ENCODE measurements at places on chromosomes 1 and 21.

DNA sequence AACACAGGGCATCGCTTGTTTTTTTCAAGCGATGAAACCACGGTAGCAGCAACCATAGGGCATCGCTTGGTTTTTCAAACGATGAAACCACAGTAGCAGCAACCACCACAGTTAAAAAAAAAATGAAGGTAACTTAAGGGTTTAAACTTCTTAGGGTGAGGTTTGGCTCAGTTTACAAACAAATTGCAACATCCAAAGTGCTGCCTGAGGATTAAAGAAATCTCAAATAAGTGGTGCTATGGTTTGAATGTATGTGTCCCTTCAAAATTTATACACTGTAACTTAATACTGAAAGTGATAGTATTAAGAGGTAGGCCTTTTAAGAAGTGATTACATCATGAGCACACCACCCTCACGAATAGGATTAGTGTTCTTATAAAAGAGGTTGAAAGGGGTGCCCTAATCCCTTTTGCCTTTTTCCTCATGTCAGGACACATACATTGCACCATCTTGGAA, 6.4 kb upstream of the GBP5 start:
- no peak for DNase-seq

DNA sequence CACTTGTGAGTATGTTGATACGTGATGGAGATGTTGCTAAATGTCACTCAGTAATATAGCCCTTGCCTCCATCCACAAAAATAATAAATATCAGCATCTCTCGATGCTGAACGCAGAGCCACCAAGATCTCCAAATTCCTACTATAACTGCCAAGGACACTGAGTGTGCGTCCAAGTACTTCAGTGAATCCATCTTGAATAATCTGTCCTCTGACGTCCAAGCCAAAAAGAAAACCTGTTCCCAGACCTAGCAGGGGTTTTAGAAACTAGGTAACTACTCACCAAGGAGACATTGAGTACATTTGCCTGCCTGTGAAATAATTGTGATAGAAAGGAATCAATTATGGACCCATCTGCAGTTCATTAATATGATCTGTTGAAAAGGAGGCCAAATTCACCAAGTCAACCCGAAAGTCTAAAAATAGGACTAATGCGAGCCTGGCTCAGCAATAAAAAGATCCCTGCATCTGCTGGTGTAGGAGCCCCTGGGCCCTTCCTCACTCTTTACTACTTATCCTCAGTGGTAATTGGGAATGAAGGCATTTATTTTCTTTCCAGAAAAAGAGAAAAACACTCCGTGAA, 226.9 kb upstream of the IRF2BP2 start:
- no peak for DNase-seq

DNA sequence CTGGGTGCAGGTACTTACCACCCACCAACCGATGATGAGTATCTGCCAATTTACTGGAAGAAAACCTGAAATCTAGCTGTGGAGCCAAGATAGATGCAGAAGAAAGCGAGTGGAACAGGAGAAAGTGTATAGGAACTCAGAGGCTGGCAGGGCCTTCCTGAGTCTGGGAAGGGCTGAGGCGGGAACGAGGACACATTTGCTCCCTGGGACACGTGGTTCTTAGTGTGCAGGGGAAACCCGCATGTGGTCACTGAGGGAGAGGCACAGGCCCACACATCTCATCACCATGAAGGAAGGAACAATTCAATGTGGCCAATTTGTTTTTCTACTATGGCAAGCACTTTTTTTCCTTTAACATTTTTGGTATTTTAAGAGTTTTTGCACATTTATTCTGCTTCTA, 8.2 kb downstream of the RYR2 start:
- no peak for DNase-seq

DNA sequence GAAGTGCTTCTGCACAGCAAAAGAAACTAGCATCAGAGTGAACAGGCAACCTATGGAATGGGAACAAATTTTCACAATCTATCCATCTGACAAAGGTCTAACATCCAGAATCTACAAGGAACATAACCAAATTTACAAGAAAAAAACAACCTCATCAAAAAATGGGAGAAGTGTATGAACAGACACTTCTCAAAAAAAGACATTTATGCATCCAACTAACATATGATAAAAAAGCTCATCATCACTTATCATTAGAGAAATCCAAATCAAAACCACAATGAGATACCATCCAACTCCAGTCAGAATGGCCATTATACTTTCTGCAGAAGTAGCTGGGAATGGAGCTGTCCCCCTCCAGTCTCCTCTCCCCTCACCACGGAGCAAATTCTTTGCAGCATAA, 2.9 kb upstream of the OR2M3 start:
- no peak for DNase-seq

- DNase-seq = peak; percentile 33
Observed at GRCh38 chr1:179298952-179299351, 5.4 kb downstream of the SOAT1 start.

GRCh38 chr1:7573481-7573880, 197.6 kb upstream of the VAMP3 start:
- no peak for DNase-seq

GRCh38 chr1:7616076-7616832, 154.8 kb upstream of the VAMP3 start:
- no peak for DNase-seq

DNA sequence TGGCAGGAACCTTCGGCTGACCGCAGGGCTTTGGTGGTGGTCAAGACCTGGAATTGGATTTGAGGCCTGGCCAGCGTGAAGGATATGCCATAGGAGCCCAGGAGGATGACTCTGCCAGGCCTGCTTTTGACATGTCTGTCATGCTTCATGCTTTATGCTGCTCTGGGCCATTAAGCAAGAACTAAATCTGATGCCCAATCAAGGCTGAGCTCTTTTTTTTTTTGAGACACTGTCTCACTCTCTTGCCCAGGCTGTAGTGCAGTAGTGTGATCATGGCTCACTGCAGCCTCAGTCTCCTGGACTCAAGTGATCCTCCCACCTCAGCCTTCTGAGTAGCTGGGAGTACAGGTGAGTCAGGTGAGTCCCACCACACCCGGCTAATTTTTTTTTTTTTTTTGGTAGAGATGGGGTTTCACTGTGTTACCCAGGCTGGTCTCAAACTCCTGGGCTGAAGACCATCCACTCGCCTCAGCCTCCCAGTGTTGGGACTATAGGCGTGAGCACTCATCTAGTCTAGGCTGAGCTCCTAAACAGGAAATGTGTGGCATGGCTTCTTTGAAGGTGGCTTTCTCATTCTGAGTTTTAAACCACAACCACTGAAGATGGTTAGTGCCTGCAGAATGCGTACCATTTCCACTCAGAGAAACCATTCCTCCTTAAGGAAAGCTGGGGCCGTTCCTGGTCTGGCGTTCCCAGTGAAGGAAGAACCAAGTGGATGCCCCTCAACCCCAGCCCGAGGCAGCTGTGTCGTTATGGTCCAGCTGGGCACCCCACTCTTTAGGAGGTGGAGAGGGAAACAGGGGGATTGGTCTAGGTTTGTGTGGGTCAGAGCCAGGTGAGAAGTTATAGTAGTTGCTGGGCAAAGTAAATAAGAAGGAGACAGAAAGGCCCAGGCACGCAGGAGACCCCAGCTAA, 34.2 kb upstream of the ATP5PO start:
- DNase-seq = peak; percentile 58

DNA sequence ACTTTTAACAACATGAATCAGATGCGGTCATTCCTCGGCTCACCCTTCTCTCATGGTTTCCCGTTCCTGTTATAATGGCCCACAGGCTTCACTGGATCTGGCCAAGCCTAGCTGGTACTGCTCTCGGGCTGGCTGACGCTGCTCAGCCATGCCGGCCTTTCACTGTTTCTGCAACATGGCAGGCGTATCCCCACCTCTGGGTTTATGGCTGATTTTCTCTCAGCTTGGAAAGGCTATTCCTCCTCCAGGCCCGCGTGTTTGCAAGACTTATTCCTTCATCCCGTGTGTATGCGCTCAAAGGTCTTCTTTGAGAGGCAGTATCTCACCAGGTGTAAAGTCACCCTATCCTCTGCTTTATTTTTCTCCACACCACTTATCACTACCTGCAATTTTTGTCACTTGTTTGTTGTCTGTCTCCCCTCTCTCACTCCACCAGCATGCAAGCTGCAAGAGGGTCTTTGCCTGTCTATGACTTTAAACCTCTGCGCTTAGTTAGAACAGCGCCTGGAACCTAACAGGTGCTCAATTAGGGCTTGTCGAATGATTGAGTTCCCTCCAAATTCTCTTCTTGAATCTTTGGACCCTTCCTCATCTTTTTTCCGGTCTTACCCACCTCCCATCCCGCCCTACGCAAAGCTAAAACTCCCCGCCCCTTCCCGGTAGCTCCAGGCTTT, 491 bp upstream of the RAP1A start:
- no peak for DNase-seq

- DNase-seq = no peak
Observed at GRCh38 chr1:165610866-165611265, 20.2 kb upstream of the MGST3 start.

DNA sequence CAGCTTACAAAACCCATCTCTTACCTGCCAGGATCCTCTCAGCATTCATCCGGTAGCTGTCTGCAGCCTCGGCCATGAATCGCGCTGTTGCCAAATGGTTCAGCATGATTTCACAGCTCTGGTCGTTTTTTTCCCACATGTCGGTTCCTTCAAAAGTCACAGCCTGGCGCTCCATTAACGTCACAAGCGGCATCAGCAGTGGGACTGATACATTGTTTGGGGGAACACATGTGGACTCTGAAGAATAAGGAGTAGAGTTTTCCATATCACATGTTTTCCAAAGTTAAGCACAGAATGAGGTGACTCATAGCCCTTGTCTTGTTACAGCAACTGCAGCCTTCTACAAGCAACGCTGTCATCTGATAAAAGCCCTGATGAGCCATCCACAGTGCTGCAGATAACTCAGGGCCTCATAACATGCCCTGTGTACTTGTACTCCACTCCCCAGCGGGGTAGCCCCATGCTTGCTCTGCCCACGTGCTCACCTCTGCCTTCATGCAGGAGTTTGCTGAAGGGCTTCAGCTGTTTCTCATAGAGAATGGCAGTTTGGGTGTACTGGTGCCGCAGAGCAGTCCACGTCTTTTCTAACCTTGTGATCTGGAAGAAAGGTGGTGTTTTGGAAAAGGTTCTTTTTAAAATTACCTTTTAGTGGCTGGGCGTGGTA, 114.2 kb downstream of the BCAR3 start:
- DNase-seq = no peak

- DNase-seq = no peak
Observed at GRCh38 chr1:7821282-7821681, 31.6 kb downstream of the UTS2 start.

GRCh38 chr1:206513312-206514111, 6.2 kb downstream of the RASSF5 start:
- no peak for DNase-seq

All from T-helper 22 cell (primary cell).